Thyroid gland (tissue), 4 donors: ENCODE measurements at places on chromosomes 6 and 20.

DNA sequence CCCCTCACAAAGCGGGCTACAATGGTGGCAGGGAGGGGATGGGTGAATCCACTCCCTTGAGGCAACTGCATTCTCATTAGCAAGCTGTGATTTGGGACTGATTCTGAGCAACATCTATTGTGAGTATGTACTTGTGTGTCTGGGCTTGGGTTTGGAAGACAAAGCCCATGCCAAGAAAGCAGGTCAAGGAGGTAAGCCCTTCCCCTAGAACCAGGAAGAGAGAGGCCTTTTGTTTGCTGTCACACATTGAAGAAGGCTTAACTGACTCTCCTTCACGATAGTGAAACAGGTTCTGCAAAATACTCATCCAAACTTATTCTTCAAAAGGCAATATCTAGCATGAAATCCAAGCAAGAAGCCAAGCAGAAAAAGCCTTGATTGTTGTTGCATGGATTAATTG is 403.1 kb upstream of the ID4 start:
- DNase-seq = peak; percentile 17
- H3K36me3 ChIP-seq = no peaks in the 10 kb centered on the region
- H3K27ac ChIP-seq = peak overlapping the region; percentile 57
- no peak overlapping the region for H3K4me3 ChIP-seq
- no peaks in the 10 kb centered on the region for H3K27me3 ChIP-seq

DNA sequence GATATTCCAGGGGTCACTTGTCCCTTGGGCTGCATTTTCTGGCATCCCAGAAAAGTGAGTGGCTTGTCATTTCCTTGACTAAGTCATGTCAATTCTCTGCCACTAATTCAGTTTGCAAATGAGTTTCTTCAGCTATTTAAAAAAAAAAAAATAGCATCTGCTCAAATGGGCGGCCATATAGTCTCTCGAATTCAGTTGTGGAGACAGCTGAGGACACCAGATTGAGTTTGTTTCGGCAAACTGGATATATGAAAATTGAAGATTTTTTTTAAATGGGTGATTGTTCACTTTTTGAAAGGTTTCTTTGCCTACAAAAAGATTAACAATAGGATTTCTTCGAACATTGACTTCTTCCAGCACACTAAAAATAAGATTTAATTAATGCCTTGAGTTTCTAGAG is 96.3 kb upstream of the TIAM2 start:
- H3K27me3 ChIP-seq = no peaks in the 10 kb centered on the region
- no peak for DNase-seq
- H3K27ac ChIP-seq = no peak overlapping the region
- H3K4me1 ChIP-seq = peaks cover 6% of the 10 kb centered on the region

DNA sequence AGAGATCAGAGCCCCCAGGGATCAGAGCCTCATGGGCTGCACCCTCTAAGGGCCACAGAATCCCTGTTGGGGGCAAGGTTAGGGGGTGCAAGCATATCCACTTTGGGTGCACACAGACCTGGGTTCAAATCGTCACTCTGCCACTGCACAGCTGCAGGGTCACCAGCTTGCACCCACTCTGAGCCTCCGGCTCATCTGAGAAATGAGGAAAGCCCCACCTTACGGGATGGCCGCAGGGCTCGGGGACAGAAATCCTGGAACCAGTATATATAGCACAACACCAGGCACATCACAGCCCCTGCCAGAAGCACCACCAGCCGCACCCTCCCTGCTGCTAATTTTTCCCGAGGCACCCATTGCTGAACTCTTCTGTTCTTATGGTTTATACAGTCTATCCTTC is 169.6 kb downstream of the NFATC2 start:
- no peak for DNase-seq
- H3K36me3 ChIP-seq = no peaks in the 10 kb centered on the region
- no peak overlapping the region for H3K4me3 ChIP-seq
- H3K27ac ChIP-seq = no peak overlapping the region
- no peaks in the 10 kb centered on the region for H3K4me1 ChIP-seq

DNA sequence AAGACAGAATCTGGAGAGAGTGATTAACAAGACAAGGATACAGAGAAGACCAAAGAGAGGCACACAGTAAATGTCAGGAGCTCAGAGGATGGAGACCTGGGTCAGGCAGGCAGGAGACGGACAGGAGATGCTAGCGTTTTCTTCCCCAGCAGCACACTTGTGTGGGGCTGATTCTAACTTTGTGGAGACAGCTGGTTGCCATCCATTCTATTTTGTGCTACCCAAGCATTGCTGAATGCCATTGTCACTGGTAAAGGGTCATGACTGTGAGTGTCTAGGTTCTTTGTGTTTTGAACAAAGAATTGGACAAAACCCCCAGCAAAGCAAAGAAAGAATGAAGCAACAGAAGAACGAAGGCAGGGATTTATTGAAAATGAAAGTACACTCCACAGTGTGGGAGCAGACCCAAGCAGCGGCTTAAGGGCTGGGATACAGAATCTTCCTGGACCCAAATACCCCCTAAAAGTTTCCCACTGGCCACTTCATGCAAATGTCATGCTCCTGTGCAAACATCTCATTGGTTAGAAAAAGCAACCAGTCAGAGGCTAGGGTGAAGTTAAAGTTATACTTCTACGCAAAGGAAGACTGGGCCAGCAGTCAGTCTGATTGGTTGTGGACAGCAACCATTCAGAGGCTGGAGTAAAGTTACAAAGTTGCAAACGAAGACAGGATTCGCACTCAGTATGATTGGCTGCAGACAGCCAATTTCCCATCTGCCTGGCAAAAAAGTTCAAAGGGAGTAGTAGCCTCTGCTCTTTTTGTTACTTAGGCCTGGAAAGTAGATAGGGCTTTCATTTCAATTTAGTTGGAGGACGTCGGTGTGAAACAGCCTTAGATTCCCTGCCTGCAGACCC is 17.5 kb downstream of the PTK7 start:
- H3K4me3 ChIP-seq = no peak overlapping the region
- H3K27ac ChIP-seq = no peak overlapping the region
- H3K4me1 ChIP-seq = peaks cover 53% of the 10 kb centered on the region
- DNase-seq = no peak
- no peaks in the 10 kb centered on the region for H3K27me3 ChIP-seq
- H3K36me3 ChIP-seq = no peaks in the 10 kb centered on the region

DNA sequence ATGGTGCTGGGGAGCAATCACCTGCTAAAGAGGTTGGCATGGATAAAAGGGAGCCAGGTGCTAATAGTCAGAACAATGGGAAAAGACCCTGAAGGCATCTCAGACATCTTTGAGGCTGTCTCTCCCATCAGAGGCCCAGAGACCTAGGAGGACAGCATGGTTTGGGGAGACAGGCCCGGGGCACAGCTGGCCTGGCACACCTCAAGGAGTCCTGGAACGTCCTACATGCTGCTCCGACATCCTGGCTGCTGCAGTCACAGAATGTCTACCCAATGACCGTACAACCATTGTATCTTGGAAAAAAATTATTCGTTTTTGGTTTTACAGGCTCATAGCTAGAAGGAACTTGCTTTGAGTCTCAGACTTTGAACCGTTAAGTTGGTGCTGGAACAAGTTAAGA is 4.4 kb downstream of the GMDS start:
- H3K4me1 ChIP-seq = peaks cover 4% of the 10 kb centered on the region
- no peak overlapping the region for H3K4me3 ChIP-seq
- H3K27me3 ChIP-seq = no peaks in the 10 kb centered on the region
- H3K27ac ChIP-seq = no peak overlapping the region
- DNase-seq = no peak

DNA sequence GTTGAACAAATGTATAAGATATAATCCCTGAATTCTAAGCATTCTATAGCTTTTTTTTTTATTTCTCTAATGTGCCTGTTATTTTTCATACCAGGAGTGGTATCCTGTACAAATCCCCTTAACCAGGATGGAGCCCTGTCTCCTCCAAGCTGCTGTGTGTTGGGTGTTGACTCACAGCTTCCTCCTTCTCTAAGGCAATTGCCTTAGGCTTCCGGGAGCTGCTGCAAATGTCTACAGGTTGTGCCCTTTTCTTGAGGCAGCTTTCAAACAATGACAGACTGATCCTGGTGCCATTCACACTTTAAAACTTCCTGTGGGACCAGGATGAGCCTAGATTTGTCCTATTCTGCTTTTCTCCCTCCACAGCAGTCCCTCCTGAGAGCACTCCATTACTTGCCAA is 173.2 kb downstream of the BTBD3 start:
- H3K27ac ChIP-seq = no peak overlapping the region
- H3K4me3 ChIP-seq = no peak overlapping the region
- H3K27me3 ChIP-seq = no peaks in the 10 kb centered on the region
- DNase-seq = no peak

GRCh38 chr6:125904871-125905270 is 51.7 kb upstream of the HINT3 start:
- H3K4me1 ChIP-seq = no peaks in the 10 kb centered on the region
- H3K36me3 ChIP-seq = no peaks in the 10 kb centered on the region
- H3K27ac ChIP-seq = no peak overlapping the region
- no peaks in the 10 kb centered on the region for H3K27me3 ChIP-seq
- DNase-seq = peak; percentile 18

DNA sequence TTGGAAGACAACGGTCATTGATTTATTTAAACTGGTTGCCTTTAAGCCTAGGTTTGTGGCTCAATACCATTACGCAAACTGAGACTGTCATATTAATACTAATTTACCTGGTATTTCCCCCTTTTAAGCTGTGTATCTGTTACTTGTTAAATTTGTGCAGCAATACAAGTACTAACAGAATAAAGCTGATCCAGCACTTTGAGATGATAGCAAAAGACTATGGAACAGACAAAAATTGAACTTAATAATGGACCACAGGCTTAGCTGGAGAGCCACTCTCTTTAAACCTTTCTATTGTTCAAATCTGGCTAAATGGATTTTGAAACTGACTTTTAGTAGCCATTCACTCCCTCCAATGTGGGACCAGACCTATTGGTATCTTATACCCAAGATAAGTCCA is 6.2 kb upstream of the CENPW start:
- H3K36me3 ChIP-seq = no peaks in the 10 kb centered on the region
- DNase-seq = no peak
- H3K27ac ChIP-seq = no peak overlapping the region
- H3K27me3 ChIP-seq = no peaks in the 10 kb centered on the region
- H3K4me1 ChIP-seq = no peaks in the 10 kb centered on the region
- no peak overlapping the region for H3K4me3 ChIP-seq

- H3K27me3 ChIP-seq = no peaks in the 10 kb centered on the region
- no peak for DNase-seq
- H3K4me1 ChIP-seq = no peaks in the 10 kb centered on the region
- no peak overlapping the region for H3K4me3 ChIP-seq
These were observed 8.8 kb downstream of the C20orf202 start for GRCh38 chr20:1212023-1212422.

DNA sequence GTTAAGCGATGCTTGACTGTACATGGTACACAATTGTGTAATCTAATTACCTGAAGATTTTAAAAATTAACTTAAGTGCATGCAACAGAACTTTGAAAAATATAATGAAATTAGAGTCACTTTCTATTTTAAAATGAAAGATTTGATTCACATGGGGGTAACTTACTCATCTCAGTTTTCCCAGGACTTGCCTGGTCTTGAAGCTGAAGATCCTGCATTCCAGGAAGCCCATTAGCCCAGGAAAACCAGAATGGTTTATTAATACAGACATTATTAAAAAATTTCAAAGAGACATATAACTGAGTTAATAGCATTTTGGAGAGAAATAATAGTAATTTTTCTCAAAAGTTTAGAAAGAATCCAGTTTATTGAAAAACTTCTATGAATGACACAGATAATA is 190.6 kb downstream of the SIM1 start:
- H3K27me3 ChIP-seq = no peaks in the 10 kb centered on the region
- no peaks in the 10 kb centered on the region for H3K4me1 ChIP-seq
- no peaks in the 10 kb centered on the region for H3K36me3 ChIP-seq
- no peak overlapping the region for H3K4me3 ChIP-seq
- DNase-seq = no peak

- peaks cover 36% of the 10 kb centered on the region for H3K4me1 ChIP-seq
- peak overlapping the region; percentile 93 for H3K27ac ChIP-seq
- H3K27me3 ChIP-seq = no peaks in the 10 kb centered on the region
- H3K4me3 ChIP-seq = peak overlapping the region; percentile 77
These were observed 2.3 kb downstream of the PXDC1 start for GRCh38 chr6:3749067-3749841.

DNA sequence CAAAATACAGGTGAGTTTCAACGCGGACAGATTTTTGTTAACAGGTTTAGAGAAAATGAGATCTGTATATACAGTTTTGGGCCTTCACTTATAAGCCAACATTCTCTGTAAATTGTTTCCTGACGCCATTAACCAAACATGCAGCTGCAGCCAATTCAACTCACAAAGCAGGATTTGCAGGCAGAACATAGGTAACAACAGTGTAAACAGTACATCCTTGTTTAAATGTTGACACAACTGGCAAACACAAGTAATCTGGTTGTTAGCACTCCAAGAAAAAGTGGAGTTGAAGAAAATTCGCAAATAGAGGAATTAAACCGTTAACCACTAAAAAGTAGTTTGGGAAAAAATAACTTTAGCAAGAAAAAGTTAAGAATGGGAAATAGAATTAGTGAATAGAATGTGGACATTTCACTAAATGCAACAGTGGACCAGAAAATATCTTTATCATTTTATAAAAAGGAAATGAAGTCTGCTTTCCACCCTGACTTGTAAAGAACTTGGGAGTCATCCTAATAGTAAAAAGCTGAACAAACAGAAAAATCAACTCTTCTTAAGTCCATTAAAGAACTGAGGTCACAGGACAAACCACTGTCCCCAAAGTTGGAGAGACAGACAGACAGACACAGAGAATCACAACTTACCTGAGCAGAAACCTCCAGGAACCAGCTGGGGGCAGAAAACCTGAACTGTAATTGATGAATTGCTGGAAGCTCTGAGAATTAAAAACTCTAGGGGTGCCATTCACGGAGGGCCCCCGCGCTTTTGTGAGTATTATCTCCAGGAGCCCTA is 10.1 kb downstream of the SMIM28 start:
- no peaks in the 10 kb centered on the region for H3K36me3 ChIP-seq
- DNase-seq = no peak
- no peak overlapping the region for H3K4me3 ChIP-seq
- H3K4me1 ChIP-seq = no peaks in the 10 kb centered on the region
- H3K27me3 ChIP-seq = no peaks in the 10 kb centered on the region
- no peak overlapping the region for H3K27ac ChIP-seq

DNA sequence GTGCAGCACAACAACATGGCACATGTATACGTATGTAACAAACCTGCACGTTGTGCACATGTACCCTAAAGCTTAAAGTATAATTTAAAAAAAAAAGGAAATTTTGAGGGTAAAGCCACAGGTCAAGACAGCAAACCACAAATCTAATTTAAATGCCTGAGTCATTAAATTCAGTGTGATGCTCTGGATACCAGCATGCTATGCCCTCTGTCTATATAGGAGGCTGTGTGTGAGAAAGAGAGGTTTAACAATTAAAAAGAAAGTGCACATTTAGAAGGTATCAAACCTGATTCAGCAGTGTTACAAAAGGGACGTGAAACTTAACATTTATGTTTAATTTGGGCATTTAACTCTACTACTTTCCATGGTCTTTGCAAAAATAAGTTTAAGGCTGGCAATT is 276.3 kb downstream of the ADGRB3 start:
- no peaks in the 10 kb centered on the region for H3K27me3 ChIP-seq
- H3K27ac ChIP-seq = no peak overlapping the region
- H3K4me3 ChIP-seq = no peak overlapping the region
- no peaks in the 10 kb centered on the region for H3K4me1 ChIP-seq
- H3K36me3 ChIP-seq = no peaks in the 10 kb centered on the region
